Muscle of leg (tissue), 16 donors: ENCODE measurements at places on chromosomes 12 and 14. TPM values are rescaled to one million over a fixed set of nuclear protein-coding genes. Genes with fewer than 3 reads are reported as not detected.
A peak's percentile ranks its signal among the peaks of the same experiment; 100 is the strongest.

DNA sequence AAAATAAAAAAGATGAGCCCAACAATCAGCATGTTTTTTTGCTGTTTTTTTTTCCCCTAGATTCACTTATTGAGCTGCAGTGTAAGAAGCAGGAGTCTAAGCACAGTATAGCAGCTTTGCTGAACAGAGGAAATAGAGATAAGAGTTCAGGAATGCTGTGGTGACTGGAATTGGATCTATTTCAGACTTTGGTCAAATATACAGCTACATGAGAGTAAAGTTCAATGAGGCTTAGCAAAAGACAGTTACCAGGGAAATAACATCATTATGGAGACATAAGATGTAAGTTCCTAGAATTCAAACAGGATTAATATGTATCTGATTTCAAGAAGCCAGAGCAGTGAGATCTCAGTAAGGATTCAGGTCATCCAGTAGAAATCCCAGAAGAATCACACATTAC is 613.0 kb downstream of the RPS29 start:
- no peak for DNase-seq

Gene TAS2R31
- polyA plus RNA-seq, result 0.58 TPM

Gene TRAF3
- 15.3 TPM for polyA plus RNA-seq

DNA sequence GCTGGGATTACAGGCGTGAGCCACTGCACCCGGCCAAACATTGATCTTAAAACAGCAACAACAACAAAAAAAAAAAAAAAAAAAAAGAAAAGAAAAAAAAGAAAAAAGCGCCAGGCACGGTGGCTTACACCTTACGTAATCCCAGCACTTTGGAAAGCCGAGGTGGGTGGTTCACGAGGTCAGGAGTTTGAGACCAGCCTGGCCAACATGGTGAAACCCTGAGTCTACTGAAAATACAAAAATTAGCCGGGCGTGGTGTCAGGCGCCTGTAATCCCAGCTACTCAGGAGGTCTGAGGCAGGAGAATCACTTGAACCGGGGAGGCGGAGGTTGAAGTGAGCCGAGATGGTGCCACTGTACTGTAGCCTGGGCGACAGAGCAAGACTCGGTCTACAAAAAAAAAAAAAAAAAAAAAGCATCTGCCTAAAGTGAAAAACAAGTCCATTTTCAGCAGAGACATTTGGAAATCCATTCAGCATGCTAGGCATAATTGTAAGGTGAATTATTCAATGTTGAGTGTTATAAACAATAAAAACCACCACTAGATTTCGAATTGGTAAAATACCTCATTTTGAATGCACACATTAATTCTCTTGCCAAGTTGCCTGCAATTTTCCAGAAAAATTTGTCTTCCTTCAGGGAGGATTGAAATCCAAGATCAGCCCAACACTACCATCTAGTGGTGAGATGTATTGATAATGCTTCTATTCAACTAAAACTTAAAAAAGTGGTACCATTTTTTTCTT is 8.0 kb upstream of the CERS5 start:
- DNase-seq, result peak; percentile 94

DNA sequence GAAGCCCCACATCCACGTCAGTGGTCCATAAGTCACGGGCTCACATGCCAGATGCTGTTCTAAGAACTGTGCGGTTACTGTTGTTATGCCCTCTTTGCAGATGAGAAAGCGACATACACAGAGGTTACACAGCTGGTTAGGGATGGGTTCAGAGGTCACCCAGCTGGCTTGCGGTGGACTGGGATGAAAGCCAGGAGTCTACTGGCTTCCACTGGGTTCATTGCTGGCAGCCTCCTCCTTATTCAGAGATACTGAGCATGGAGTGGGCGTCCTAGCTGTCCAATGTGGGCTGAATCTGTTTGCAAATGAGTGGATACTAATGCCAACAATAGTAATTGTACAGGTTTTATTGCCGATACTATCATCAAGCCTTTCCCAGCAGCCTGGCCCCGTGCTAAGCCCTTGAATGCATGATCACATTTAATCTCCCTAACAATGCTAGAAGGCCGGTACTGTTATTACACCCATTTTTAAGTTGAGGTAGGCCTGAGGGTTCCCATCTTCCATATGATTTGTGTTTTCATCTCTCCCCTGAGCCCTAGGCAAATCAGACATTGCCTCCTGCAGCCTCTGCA is 129.1 kb downstream of the PLXNC1 start:
- DNase-seq, result no peak

DNA sequence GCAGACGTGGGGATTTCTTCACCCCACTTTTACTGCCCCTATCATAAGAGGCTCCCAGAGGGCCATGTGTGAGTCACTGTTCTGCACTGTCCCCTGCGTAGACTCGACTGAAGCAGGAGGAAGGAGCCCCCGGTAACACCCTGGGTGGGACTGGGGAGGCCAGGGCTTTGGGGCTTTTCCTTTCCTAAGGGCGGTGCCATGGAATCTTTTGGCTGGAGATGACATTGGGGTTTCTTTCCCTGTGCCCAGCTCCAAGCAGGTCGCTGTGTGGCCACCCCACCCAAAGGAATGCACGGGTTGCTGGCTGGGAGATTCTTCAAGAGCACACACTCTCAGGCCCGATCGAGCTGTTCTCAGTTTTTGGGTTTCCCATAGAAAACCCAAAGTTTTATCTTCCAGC is 62.3 kb upstream of the RIN3 start:
- no peak for DNase-seq

- no peak for DNase-seq
These were observed 55.9 kb downstream of the PHLDA1 start for GRCh38 chr12:75975702-75976101.

Gene TAS2R13
- not detected for polyA plus RNA-seq

DNA sequence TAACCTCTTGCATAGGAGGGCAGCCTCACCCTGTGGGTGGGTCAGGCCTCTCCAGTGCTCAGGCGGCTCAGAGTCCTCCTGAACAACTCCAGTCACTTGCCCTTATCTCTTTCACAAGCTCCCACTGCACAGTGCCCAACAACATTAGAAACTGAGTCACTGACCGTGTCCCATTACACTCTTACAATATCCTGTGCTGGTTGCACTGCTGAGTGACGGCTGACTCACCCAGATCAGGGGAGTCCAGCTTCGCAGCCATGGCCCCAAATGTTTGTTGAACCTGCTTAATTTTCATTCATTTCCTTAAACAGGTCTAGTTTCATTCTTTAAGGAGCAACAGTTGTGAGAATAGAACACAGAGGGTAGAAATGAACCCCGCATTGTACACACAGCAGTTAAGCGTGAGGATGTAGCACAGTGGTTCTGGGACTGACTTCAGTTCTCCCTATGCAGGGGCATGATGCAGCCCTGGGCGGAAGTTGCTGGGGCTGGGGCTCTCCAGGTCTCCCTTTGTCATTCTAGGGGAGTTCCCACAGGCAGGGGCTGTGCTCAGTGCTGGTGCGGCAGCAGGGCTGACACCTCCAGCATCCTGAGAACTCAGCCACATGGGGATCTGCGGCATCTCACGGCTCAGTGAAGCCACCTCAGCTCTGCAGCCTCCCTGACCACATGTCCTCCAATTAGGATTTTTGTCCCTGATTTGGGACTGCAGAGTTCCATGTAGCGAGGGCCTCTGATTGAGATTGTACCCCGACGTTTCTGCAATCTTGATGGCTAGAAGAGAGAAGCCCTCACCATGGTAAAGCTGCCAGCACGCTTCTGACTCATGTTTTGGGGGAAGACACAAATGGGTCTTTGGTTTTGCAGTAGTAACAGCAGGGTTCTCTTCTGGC is 16.1 kb downstream of the GPR68 start:
- no peak for DNase-seq

DNA sequence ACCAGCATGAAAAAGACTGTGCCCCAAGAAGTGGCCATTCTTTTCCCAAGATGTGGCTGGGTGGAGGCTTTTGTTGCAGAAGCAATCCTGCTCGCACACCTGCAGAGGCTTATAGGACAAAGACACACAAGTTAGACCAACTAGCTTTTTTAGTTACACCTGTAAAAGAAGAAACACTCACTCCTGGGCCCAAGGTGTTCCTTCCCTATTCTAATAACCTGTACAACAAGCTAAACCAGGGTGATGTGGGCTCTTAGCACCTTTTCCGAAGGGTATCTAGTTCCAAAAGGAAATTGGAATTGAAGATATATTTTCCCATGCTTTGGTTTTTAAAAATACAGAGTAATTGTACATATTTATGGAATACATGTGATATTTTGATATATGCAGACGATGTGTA is 31.0 kb downstream of the ENTPD5 start:
- no peak for DNase-seq

- peak; percentile 16 for DNase-seq
These were observed 40.9 kb downstream of the TRIP11 start for GRCh38 chr14:91998667-91999570.

GRCh38 chr14:26622611-26623010 is 24.8 kb upstream of the NOVA1 start:
- no peak for DNase-seq

DNA sequence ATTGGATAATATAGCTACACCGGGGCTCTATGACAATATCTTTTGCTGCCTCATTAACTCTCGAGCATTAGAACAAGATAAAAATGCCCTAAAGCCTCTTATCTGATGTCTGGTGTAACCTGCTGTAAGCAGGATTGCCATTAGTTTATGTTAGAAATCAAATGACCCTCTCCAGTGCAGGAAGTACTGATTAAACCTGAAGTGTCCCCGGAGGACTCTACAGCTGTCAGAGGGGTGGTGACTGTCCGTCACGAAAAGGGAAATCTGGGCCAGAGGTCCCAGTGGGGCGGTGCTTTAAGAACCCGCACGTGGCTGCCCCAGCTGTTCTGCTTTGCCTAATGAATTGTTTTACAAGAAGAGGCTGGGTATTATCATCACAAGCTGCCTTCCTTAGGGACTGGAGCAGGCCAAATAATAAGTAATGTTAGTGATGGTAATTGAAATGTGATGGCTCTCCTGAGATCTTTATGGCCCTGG is 55.7 kb downstream of the LIN52 start:
- DNase-seq, result peak; percentile 81

GRCh38 chr12:59660148-59660547 is 64.3 kb downstream of the SLC16A7 start:
- DNase-seq, result no peak

- no peak for DNase-seq
These were observed 31.2 kb downstream of the FBXO21 start for GRCh38 chr12:117158911-117159553.

DNA sequence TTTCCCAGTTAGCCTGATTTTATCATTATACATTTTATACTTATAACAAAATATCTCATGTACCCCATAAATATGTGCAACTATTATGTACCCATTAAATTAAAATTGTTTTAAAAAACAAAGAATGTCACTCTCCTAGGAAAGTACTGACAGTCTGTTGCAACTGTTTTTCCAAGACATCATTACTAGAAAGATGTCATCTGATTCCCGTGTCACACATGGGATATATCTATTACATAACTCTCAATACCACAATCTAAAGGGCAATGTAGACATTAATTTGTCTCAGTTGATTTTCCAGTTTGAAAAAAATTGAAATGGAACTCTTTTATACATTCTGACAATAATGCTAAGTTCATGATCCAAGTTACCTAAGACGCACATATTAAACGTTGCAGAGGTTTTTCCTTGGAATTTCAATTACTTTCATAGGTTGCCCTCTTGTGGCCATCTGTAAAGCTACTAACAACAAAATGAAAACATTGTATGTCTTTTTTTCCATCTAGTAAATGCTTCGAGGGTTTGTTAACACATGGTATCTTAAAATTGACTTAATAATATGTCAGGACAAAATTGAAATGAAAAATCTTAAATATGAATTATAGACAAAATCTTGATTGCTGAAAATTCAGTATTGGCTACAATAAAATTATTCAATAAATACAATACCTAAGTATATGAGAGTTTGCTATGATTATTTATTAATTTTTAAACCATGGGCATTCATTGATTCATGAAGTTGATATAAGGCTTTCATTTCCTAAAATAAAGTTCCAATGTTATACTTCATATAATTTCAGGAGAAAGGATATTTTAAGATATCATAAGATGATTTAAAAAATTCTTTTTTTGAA is 131.6 kb downstream of the PPFIA2 start:
- peak; percentile 59 for DNase-seq

- DNase-seq, result no peak
These were observed 6.4 kb downstream of the SLC15A4 start for GRCh38 chr12:128817111-128818015.

GRCh38 chr14:68938271-68939150 is 40.6 kb downstream of the ACTN1 start:
- DNase-seq, result peak; percentile 64
